ENCODE measurements at places on chromosomes 12 and 14.

GRCh38 chr12:32134101-32134888 is 27.6 kb downstream of the BICD1 start:
- no peak for DNase-seq

DNA sequence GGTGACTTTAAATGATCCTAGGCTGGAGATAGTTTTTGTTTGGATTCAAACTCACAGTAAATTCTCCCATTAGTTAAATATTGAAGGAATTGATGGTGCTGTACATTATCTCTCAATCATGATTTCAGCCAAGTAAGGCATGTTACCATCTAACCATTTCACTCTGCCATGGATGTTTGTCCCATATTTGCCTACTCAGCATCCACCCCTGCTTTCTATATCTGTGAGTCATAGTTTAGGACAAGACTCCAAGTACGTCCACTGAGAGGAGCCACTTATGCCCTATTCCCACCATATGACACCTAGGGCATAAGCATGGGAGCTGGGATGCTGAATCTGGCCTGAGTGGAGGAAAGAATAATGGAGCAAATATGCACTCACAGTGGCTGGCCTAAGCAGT is 155.2 kb downstream of the RPL10L start:
- DNase-seq: no peak

DNA sequence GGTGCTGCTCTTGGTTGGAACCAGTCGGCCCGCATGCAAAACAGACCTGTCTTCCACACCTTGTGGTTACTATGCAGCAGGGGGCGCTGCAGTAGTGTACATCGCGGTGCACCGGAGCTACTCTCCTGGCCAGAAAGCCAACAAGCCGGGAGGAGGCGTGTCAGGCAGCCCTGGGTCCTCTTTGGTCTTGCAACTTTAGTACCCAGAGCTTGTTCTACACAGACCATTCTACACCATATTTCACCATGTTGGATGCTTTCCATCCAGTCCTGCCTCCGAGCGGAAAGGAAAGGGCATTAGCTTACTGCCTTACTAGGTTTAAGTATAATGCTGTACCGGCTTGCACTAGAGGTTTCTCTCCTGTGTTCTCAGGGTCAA is 927 bp upstream of the TMTC2 start:
- peak; percentile 98 for DNase-seq

DNA sequence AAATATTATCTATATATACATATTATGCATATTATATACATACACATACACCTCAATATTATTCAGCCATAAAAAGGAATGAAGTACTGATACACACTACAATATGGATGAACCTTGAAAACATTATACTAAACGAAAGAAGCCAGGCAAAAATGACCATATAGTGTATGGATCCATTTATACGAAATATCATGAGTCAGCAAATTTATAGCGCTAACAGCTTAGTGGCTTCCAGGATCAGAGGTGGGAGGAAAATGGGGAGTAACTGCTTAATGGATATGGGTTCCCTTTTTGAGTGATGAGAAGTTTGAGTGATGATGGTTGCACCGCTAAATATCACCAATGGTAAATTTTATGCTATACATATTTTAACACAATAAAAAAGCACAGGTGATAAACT is 32.7 kb downstream of the PTGER2 start:
- DNase-seq: no peak

- no peak for DNase-seq
Observed at GRCh38 chr12:49818241-49818895, 9.8 kb downstream of the NCKAP5L start.

- no peak for DNase-seq
Observed at GRCh38 chr14:89374908-89375307, 42.1 kb downstream of the FOXN3 start.

DNA sequence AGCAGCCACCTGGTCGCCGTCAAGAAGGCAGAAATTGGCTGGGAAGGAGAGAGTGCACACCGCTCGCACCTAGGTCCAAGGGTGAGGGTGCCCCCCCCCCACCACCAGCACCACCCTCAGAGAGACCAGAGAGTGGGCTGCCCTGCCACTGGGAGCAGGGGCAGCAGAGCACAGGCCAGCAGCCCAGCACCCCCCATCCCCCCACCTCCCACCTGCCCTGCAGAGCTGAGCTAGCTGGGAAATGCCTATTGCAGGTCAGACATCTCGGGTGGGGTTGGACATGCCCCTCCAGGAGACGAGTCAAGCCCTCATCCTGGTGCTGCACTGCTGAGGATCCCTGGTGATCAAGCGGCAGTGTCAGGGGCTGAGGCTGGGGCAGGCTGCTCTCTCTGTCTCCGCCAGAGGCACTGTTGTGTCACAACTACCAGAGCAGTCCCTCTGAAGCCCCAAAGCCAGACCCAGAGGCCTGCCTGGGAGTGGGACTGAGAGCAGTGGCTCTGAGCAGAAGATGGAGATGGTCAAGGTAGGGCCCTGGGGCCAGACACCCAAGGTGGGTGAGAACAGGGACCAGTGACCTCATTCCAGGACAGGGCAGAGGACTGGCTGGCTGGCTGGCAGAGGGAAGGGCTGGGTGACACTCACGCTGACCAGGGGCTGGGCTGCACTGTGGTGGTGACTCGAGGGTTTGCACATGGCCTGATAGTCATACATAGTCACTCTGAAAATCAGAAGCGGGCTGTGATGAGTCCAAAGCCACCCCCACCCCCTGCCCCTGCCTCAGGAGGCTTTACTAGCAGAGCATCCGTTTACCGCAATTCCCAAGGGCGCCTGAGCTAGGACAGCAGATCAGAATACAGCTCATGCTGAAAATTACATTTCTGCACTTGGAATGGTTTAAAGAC is 19.7 kb upstream of the LRTM2 start:
- no peak for DNase-seq

- DNase-seq: no peak
Observed at GRCh38 chr12:125029761-125030358, 35.4 kb upstream of the AACS start.

Measured in Ammon's horn (tissue), 1 donor.